Stimulated activated CD4-positive, alpha-beta T cell treated with anti-CD3 and anti-CD28 coated beads, Interleukin-2, amount 100 ng/mL, for 24 hours (primary cell): ENCODE measurements at places on chromosomes 12 and 14.

DNA sequence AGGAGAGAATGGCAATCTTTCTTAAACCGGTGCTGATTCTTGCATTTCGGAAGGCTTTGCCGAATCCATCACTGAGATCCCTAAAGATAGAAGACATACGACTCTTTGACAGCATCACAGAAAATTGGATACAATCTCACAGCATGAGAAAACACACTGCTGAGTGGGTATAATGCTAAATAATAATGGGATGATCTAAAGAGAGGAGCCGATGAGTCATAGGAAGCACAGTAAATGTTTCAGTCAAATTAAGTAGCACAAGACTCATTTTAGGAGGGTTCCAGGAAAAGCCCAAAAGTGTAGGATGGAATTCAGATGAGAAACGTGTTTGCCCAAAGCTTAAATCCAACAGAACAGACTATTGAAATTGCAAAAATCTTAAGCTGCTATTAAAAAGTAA is 81.7 kb downstream of the CPNE8 start:
- no peak for DNase-seq

DNA sequence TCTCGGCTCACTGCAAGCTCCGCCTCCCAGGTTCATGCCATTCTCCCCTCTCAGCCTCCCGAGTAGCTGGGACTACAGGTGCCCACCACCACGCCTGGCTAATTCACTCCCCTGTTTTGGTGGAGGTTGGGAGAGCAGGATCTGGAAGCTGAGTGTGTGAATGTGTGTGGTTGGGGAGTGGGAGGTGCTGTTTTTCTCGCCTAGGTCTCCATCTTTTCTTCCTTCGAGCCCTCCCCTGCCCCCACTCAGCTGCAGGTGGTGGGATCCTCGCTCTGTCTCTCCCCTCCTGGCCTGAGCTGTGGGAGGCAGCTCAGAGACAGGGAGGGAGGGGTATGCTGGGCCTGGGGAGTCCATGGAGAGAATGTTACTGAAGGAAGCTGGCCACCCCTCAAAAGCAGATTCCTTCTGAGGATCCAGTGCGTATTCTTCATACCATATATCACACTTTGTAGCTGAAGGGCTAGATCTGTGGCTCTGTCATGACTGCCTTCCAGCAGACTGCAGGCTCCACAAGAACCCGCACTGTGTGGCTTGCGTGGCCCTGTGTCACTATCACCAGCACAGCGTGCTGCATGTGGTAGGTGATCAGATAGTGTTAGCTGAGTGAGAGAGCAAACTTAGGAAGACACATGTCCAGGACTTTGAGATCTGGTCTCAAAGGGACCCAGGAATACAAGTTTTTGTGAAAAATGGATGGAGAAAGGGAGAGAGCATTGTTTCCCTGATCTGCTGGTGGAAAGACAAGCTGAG is 2.8 kb downstream of the KRT83 start:
- no peak for DNase-seq

- no peak for DNase-seq
Measured at GRCh38 chr12:105804591-105805265, 334.0 kb downstream of the NUAK1 start.

GRCh38 chr12:54046809-54047159 is 6.9 kb upstream of the HOXC4 start:
- no peak for DNase-seq

GRCh38 chr12:110581931-110582275 is 1.2 kb downstream of the PPTC7 start:
- DNase-seq, result no peak

GRCh38 chr14:37083599-37083998 is 88.8 kb downstream of the SLC25A21 start:
- DNase-seq, result no peak

DNA sequence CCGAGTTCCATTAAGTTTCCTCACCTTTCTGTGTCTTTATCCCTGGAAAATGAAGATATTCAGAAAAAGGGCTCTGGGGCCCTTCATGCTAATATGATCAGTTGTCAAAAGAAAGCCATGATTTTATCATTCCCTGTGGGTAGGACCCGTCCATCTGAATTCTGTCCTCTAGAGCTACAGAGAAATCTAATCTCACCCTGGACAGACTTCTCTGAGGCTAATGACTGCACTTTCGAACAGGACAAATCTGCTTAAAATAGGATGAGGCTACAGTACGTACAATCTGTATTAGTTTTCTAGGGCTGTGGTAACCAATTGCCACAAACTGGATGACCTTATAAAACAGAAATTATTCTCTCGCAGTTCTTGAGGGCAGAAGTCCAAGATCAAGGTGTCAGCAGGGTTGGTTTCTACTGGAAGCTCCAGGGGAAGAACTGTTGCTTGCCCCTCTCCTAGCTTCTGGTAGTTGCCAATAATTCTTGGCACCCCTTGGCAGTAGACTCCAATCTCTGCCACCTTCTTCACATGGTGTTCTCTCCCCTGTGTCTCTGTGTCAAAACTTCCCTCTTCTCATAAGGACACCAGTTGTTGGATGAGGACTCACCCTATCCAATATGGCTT is 1.3 kb downstream of the AK7 start:
- DNase-seq, result no peak

- DNase-seq, result no peak
Measured at GRCh38 chr14:71485833-71486232, 446.4 kb upstream of the RGS6 start.

- DNase-seq, result no peak
Measured at GRCh38 chr12:83031196-83031595, 344.5 kb downstream of the TMTC2 start.

GRCh38 chr12:94263011-94263811 is 114.8 kb downstream of the PLXNC1 start:
- DNase-seq, result peak; percentile 73

DNA sequence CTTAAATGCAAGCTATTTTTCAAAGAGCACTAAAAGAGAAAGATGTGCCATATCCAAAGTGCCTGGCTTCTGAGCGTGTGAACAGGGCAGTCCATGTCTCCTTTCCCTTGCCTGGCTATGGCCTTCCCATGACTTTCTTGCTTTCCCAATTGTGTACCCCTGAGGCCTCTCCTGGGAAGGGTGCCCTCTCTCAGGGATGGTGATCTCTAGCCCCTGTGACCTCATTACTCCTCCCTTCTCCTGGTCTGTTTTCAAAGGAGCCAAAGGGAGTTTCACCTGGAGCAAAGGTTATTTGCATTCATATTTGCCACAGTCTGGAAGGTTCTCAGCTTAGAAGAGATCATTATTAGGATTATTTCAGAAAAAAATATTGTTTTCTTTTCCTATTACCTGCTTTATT is 429.4 kb upstream of the TMTC1 start:
- no peak for DNase-seq

DNA sequence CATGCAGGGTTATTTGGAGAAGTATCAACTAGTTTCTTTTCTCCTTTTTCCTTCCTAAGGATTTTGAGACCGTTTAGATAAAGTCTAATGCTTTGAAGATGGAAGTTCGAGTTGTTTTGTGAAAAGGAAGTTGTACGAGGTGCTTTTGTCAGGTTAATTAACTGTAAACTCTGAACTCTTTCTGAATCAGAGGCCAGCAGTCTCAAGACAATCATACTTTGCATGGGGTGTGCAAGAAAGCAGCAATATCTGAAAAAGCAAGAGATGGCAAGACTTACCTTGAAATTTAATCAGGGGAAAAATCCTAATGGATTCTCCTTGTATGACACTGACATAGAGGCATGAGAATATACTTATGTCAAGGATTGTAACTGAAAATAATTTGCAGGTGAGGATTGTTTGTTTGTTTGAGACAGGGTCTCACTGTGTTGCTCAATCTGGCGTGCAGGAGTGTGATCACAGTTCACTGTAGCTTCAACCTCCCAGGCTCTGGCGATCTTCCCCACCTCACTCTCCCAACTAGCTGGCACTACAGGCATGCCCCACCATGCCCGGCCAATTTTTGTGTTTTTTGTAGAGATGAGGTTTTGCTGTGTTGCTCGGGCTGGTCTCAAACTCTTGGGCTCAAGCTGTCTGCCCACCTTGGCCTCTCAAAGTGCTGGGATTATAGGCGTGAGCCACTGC is 170.2 kb upstream of the HMGA2 start:
- no peak for DNase-seq

DNA sequence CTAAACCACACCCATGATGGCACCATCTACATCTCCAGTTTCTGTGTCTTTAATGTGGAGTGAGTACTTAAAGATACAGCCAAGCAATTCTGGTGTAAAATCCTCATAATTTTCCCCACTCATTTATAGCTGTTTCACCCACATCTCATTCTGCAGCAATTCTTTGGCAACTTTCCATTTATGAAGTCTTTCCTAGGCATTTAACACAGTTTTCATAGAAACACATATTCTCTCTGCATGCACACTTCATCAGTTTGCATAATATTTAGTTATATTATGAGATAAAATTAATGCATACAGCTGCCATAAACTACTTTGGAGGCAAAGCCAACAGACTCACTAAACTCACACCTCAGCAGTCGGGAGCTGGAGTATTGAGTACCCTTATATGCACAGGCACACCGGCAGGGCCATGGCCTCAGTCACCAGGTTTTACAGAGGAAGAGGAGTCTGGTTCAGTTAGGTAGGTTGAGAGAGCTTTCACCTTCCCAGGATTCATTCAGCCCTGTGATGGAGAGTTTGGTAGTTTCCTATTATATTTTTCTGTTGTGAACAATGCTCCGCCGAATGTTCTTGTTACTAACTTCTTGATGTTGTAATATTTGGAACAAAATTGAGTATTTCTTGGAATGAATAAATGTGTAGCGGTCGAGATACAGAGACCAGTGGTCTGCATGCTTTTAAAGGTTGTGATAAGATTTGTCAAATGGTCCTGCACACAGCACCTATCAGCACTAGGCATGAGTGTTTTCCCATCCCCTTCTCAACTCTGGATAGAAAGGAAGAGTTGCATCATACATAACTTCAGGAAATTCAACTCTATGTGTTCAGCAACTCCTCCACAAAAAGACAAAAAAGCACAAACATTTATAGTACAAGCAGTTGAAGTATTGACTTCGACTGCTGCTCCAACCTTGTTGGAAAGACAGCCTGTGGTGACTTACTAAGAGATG is 123.5 kb downstream of the TTC8 start:
- DNase-seq, result no peak

DNA sequence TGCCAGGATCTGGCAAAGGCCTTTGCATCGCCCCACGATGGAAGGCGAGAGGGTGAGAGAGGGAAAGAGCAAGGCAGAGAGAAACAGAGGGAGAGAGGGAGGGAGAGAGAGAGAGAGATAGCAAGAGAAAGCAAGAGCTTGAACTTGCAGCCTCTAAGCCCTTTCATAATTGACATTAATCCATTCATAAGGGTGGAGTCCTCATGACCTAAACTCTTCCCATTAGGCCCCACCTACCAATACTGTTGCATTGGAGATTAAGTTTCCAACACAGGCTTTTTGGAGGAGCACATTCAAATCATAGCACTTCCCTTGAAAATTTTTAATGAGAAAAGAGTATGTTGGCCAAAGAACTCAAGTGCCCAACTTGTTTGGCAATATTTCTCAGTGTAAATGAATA is 48.6 kb upstream of the ZDHHC17 start:
- DNase-seq, result no peak

- no peak for DNase-seq
Measured at GRCh38 chr12:27180906-27181505, 63.1 kb upstream of the STK38L start.

GRCh38 chr12:8860165-8860961 is 37.9 kb downstream of the A2ML1 start:
- peak; percentile 37 for DNase-seq

DNA sequence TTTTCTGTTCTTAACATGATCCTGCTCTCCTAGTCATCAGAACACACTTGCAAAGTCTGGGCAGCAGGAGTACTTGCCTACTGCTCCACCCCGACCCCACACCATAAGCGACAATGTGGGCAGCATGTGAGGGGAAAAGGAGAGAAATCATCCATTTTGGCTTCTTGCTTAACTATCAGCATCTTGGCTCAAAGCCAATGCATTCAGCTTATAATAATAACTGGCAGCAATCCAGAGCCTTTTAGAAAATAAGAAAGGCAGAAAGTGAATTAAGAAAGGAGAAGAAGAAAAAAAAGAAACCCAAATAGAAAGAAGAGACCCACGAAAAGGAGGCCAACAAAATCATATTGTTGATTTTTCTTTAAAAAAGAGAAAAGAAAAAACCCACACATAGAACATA is 930.8 kb downstream of the BCL11B start:
- no peak for DNase-seq
